Stimulated activated CD4-positive, alpha-beta T cell treated with anti-CD3 and anti-CD28 coated beads, Interleukin-1b, Interleukin-23, amount 100 ng/mL, for 48 hours (primary cell): ENCODE measurements at places on chromosomes 2 and 18.

DNA sequence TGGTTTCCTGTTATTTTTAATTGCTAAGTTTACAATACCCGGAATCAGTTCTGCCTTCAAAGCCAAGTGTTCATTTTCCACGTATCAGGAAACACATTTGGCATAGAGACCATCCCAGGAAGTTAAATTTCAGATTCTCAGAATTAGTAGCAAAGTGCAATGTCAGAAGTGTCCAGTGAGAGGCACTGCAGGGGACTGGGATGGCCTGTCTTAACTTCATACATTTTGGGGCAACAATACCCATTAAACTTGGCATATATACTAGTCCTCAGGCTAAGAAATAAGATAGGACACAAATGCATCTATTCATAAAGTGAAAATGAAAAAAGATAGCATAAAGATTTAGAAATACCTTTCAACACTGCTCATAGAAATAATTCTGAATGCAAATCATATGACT, 1.5 kb upstream of the IL1RL2 start:
- DNase-seq, result no peak

- DNase-seq, result no peak
These were observed 19.0 kb downstream of the BOK start for GRCh38 chr2:241577413-241578122.

GRCh38 chr2:20232837-20233207, 7.9 kb upstream of the SDC1 start:
- DNase-seq, result no peak

GRCh38 chr2:189231719-189232323, 52.3 kb upstream of the COL5A2 start:
- no peak for DNase-seq

DNA sequence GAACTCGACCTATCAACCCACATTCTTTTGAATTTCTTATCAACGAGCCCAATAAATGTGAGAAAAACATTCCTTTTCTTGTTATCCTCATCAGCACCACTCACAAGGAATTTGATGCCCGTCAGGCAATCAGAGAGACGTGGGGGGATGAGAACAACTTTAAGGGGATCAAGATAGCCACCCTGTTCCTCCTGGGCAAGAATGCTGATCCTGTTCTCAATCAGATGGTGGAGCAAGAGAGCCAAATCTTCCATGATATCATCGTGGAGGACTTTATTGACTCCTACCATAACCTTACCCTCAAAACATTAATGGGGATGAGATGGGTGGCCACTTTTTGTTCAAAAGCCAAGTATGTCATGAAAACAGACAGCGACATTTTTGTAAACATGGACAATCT, 378.2 kb downstream of the STK39 start:
- no peak for DNase-seq

DNA sequence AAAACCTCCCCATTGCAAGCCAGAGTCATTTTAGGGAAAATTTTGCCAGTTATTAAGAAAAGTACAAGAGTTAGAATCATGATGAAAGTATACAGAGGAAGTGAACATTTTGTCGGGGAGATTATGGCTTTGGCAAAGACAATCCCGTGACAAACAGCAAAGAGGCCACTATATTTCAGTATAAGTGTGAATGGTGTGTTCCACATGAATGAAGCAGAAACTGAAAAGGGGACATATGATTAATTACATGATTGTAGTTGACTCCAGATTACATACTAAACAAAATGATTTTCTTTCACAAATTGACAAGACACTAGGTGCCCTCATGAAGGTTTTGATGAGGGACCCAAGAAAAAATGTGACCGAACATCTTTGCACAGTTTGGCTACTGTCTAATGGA, 42.0 kb downstream of the SP140 start:
- DNase-seq, result no peak

- no peak for DNase-seq
These were observed 134.1 kb upstream of the GPC1 start for GRCh38 chr2:240301256-240301795.

GRCh38 chr2:17757321-17757720, 3.4 kb downstream of the GEN1 start:
- no peak for DNase-seq

DNA sequence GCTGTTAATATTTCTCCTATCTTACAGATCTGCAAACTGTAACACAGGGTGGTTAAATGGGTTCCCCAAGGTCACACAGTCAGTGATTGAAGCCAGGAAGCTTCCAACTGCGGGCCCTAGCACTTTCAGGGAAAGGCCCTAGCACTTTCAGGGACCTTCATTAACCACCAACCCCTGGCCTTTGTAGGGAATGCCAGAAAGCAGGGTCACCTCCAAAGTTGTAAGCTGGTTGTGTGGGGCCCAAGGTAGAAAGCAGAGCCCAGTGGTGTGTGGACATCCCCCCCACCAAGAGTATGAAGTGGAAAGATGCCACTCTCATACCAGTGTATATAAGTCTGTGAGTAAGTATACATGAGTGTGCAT, 4.4 kb downstream of the DLX2 start:
- DNase-seq, result no peak

DNA sequence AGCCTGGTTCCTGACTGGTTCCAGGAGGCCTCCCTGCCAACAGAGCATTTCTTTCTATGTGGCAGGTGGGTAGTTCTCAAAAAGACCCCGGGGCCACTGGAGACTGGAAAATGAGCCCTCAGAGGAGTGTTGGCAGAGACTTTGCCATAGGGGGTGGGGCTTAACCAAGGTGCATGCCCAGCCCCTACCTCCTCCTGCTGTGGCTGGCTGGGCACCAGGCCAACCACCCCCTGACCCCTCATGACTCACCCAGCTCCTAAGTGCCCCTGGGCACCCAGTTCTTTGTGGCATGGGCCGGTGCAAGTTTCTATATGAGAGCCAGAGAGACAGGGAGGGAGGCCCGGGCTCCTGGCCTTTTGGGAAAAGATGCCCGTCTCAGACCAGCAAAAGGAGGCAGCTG, 98.2 kb upstream of the SMAD2 start:
- no peak for DNase-seq

DNA sequence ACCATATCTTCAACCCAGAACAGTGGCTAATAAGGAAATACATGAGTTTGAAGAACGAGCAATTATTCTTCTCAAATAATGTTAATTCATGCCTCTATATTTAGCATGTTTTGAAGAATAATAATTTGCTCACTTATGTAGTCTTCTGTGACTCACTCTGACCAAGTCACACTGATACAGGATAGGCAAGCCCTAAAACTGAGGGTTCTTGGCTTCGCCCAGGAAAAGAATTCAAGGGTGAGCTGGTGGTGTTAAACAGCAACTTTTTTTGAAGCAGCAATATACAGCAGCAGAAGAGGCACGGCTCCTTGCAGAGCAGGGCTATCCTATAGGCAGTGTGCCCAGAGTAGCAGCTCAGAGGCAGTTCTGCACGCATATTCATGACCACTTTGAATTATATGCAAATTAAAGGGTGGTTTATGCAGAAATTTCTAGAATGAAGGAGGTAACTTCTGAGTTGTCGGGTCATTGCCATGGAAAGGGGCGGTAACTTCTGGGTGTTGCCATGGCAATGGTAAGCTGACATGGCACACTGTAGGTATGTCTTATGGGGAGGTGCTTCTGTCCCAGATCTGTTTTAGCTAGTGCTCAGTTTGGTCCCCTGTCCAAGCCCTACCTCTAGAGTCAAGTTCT, 200.6 kb downstream of the RND3 start:
- no peak for DNase-seq

GRCh38 chr2:189552991-189553404, 27.6 kb downstream of the SLC40A1 start:
- no peak for DNase-seq

GRCh38 chr18:33745871-33746545, 168.0 kb downstream of the ASXL3 start:
- DNase-seq, result no peak

DNA sequence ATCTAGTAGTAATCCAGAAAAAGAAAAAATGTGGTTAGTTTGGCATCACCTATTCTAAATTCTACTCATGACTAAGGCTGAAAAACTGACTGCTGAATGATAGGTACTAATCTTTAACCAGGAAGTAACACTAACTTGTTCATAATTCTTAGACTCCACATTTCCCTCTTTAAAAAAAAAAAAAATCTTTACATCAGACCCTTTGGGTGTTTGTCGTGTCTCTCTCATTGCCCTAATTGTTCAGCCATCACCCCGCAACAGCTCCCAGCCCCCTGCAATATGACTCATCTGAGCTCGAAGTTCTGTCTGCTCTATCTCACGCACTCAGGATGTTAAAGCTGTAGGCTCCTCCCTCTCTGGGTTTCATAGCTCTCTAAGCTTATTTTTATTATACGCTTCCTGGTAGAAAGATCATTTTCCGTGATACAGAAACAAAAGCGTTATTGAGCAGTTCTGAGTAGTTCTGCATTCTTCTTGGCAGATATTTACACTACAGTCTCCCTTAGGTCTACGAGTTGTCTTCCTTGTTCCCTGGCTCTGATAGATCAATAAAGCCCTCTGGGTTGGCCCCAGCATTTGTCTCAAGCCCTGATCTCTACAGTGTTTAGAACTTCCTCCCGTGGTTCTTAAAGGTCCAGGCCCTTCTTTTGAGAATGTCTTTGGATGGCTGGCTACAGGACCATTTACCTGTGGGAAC, 95.6 kb downstream of the TNFRSF11A start:
- peak; percentile 82 for DNase-seq
